ENCODE measurements at places on chromosomes 6 and 20. TPM values are rescaled to one million over a fixed set of nuclear protein-coding genes. Genes with fewer than 3 reads are reported as not detected.

GRCh38 chr6:75347898-75348610, 63.5 kb upstream of the TMEM30A start:
- DNase-seq, result no peak

DNA sequence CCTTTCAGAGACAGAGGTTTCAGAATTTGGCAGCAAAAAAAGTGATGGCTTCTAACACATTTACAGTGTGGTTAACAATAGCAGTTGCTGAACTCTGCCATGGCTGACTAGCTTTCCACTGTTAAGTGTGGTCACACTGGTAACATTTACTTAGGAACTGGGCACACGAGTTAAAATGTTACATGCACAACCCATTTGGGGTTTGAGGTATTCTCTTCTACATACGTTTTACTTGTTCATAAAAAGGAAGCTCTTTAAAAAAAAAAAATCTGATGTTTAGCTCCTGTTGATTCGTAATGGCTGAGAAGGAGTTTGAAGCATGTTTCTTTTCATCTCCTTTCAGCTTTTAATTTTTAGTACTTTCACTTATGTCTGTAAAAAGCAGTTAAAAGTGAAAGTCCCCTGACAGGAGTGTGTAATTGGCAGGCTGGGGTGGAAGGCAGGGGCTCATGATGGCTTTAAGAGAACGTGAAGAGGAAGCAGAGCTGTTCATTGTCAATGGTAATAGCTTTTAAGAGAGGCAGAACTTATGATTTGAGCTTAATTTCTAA, 245.9 kb downstream of the FARS2 start:
- no peak for DNase-seq

DNA sequence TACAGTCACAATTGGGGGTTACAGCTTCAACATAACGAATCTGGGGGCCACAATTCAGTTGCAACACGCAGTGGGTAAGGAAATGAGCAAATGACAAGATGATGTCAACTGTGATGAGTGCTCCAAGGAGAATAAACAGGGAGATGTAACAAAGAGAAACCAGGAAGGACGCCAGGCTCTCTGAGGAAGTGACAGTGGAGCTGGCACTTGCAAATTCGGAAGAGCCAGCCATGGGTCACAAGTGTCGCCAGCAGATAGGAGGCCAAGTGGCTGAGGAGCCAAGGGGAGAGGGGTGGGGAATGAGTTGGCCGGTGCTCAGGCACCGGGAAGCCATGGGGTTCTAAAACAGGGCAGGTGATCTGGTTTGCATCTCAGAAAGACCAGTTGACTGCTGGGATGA, 136.4 kb downstream of the EYA2 start:
- no peak for DNase-seq

DNA sequence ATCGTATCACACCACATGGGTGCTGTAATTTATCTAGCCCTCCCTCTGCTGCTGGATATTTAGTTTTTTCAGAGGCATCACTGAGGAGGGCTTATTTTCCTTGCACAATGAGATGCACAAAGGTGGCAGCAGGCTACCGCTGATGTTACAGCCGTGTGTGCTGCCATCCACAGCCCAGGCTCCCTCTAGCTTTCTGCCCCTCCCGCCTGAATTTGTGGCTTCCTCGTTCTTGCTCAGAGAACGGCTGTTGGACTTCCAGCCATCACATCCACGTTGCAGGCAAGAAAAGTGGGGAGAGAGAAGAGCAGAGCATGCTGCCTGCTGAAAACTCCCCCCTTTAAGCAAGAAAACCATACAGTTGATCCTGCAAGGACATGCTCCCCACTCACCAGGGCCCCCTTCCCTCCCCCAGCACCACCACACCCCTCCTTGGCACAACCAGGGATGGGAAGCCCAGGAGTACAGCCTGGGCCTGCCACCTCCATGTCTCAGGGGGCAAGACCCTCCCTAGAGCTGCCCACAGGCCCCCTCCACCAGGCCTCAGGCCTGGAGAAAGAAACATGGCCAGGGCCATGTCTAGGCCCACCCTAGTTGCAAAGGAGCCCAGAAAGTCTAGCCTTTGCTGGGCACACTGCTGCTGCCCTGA, 102.6 kb downstream of the MRPL14 start:
- DNase-seq, result no peak

DNA sequence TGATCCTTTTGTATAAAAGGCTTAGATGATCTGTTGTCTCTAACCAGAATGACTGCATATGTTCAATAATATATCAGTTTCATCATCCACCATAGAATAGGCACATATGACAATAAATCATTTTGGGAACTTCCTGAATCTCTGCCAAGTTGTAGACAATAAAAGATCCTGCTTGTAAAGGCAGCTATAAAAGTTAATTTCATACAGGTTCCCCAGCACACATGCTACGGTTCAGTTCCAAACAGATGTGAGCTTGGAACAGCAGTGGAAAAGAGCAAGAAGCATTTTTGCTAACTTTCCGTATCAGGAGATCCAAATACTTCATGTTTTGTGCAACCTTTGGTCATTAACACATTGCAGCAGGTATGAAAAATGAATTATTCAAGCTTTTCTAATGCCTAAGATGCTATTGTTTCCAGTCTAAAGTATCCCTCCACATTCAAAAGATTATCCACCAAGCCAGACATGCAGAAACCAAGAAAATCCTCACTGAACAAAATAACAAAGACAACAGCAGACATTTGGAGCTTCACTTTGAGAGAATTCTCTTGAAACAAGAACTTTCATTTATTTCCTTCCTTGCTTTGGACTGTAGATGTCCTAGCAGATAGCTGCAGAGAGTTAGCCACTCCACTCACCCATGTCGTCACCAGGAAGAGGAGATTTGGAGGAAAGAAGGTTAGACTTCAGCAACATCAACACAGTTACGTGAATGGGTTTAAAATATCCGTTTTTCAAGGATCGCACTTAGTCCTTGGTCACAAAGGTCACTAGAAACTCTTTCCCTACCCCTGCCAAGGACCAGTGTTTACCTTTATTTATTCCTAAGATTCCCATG, 453.5 kb upstream of the JARID2 start:
- no peak for DNase-seq

Gene C6orf118
- total RNA-seq, result 5.3 TPM

Gene ZKSCAN3
- total RNA-seq, result 7.3 TPM

Gene PBOV1
- total RNA-seq, result not detected
